Activated CD4-positive, CD25-positive, alpha-beta regulatory T cell treated with anti-CD3 and anti-CD28 coated beads, Interleukin-2, amount 50 U/mL, for 16 hours (primary cell): ENCODE measurements at places on chromosomes 11 and 22.

DNA sequence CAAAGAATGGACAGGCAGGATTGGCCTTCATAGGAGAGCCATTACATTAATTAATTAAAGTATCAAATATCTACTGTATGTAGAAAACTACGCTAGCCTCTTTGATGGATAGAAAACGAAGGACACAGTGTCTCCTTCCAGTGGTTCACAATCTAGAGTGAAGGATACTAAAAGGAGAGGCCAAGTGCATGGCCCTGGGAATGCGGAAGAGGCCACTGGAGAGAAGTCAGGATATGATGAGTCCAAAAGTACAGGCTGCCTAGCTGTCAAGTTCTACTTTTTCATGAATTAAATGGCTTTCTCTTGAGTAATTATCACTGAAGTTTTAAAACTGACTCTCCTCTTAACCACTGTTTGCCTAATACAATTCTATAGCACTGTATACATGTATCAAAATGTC is 41.9 kb downstream of the ATG16L2 start:
- DNase-seq = no peak

GRCh38 chr11:61784506-61784805 is 7.9 kb downstream of the TMEM258 start:
- no peak for DNase-seq

GRCh38 chr22:18057568-18058209 is 20.1 kb upstream of the PEX26 start:
- no peak for DNase-seq

DNA sequence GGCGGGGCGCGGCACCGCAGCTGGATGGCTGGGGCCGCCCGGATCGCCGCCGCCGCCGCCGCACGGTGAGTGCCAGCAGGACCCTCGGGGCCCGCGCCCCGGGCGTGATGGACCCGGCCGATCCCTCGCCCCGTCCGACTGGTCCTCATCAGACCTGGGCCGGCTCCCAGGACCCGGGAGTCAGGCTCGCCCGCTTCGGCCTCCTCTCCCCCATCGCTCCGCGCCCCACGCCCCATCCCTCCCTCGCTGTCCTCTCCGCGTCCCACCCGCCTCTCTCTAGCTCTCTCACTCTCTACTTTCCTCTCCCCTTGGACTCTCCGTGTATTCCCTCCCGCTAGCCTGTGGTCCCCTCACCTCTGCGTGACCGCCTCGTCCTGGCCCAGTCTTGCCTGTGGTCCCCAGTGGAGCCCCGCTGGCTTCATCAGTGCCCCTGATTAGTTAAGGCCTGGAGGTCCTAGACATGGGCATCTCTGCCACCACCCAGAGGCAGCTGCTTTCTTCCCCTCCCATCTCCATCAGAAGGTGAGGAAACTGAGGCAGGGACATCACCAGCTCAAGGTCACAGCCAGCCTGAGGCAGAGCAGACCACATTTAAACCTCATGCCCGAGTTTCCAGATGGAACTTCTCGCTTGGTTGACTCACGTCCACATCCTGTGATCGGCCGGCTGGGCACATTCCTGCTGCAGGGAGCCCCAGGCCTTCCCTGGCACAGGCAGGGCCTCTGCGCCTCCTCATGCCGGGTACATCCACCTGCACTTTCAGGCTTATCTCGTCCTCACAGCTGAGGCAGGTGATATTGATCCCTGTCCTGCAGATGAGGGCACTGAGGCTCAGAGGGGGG is 429 bp downstream of the SLC39A13 start:
- DNase-seq = no peak

GRCh38 chr11:864898-865297 is 22.2 kb downstream of the TSPAN4 start:
- no peak for DNase-seq

- DNase-seq = no peak
These were observed 220.4 kb upstream of the RAG2 start for GRCh38 chr11:36818410-36818809.

- DNase-seq = no peak
These were observed 282.5 kb downstream of the KCNA4 start for GRCh38 chr11:29734287-29734686.

DNA sequence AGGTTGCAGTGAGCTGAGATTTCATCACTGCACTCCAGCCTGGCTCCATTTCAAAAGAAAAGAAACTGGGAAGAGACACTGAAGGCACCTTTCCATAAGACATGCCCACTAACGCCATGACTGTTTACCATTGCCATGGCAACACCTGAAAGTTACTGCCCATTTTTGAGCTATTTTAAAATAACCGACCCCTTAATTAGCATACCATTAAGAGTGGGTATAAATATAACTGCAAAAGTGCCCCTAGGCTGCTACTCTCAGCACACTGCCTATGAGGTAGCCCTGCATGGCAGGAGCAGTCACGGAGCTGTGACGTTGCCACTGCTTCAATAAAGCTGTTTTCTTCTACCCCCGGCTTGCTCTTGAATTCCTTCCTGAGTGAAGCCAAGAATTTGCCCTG is 9.9 kb upstream of the RNASEH2C start:
- DNase-seq = no peak

DNA sequence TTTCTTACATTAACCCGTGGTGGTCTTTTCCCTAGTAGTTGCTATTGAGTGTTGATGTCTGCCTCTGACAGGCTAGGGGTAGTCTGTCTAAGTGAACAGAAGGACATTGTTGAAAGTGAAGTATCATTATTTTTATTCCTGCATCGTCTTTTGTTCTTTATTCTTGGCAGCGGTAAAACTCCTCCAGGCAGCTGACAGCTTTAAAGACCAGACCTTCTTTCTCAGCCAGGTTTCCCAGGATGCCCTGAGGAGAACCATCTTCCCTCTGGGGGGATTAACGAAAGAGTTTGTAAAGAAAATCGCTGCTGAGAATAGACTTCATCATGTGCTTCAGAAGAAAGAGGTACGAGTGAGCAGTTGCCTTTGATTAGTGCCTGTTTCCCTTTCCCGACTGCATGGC is 14.6 kb downstream of the TRMU start:
- no peak for DNase-seq

- no peak for DNase-seq
These were observed 2.4 kb upstream of the SYT8 start for GRCh38 chr11:1832211-1832919.

DNA sequence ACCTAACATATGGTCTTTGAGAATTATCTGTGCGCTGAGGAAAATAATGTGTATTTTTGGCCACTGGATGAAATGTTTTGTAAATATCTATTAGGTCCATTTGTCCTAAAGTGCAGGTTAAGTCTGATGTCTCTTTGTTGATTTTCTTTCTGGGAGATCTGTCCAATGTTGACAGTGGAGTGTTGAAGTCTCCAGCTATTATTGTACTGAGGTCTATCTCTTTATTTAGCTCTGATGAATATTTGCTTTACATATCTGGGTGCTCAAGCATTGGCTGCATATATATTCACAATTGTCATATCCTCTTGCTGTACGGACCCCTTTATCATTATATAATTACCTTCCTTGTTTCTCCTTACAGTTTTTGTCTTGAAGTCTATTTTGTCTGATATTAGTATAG is 833.8 kb downstream of the DLG2 start:
- DNase-seq = no peak

DNA sequence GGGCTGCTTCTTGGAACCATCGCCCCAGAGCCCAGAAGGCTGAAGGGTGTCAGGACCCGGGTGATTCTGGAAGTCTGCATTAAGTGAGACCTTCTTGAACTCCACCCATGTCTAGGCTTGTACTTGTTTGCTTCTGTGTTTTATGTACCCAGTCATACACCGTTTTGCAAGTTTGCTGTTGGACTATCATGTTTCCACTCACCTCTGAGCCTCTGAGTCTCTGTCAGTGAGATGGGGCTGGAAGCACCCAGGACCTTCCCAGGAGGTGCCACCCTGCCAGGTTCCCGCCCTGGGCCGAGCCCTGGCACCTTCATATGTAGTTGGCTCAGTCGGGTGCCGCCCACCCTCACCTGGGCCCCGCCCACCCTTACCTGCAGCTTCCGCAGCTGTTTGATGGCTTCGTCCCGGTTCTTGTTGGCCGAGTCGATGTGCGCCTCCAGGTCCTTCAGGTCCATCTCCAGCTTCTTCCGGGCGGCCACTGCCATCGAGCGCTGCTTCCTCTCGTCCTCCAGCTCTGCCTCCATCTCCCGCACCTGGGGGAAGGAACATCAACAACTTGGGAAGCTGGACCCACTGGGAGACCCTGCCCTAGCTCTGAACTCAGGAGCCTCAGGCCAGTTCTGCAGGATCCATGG is 35.1 kb downstream of the APOL1 start:
- DNase-seq = no peak

DNA sequence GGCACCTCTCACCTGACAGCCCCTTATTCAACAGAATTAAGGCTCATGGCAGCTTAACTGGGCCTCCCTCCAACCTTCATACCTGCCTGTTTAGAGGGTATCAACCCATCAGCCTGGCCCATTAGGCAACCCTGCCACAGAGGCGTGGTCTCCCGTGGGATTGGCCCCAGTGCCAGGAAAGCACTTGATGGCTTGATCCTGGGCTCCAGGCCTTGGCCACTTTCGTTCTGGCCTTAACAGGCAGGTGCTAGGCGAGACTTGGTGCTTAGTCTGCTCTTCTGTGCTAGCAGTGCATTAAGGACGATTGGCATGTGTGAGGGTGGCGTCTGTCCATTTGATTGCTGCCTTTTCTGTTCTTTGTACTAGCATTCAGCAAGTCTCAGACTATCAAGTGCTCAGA is 75.2 kb downstream of the CABIN1 start:
- no peak for DNase-seq

- no peak for DNase-seq
These were observed 39.2 kb downstream of the KMT5B start for GRCh38 chr11:68173926-68174325.

DNA sequence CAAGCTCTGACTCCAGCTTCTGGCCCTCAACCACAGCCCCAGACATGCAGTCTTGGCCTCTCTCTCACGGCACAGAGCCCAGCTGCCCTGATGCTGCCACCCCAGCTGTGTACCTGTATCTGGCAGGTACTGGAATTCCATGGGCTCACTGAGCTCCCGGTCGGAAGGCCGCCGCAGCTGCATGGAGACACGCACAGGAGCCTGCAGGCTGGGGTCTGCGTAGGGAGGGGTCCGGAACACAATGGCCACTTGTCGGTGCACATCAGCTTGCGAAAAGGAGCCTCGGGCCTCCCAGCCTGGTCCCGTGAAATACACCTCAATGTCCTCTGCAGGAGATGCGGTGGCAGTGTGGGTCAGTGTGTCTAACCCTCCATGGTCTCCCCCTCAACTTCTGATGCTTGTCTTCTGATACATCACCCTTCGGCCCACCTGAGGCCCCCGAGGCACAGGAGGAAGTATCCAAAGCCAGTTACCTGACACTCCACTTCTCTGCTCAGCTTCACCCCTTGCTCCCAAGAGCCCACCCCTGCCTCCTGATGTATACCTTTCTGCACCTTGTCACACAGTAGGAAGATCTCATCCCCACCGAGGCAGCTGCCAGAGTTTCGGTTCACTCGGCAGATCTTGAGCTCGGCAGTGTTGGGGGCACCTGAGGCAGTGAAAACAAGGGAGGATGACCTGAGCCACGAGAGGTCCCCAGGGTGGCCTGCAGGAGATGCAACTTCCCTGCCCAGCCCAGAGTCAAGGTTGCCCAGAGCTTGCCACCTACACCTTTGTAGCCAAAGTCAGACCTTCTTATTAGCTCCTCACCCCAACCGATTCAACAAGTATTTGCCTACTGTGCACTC is 4.3 kb downstream of the RELA start:
- DNase-seq = no peak

- DNase-seq = no peak
These were observed 51.7 kb downstream of the RAB30 start for GRCh38 chr11:83019888-83020579.

DNA sequence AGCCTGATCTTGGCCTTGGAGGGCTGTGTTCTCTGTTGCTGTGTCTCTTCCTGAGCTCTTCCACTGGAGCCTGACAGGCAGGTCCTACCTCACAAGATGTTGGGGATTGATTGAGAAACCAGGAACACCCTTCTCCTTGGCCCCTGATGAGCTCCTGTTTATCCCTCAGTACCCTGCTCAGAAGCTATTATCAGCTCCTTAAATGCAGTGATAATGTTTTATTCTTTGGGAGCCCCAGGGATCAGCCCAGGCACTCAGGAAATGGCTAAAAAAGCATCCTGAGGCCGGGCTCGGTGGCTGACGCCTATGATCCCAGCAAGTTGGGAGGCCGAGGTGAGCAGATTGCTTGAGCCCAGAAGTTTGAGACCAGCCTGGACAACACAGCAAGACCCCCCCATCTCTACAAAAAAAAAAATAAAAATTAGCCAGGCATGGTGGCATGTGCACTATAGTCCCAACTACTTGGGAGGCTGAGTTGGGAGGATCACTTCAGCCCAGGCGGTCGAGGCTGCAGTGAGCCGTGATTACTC is 4.9 kb upstream of the PHLDA2 start:
- DNase-seq = no peak

GRCh38 chr22:36729321-36729720 is 25.8 kb upstream of the CACNG2 start:
- no peak for DNase-seq

DNA sequence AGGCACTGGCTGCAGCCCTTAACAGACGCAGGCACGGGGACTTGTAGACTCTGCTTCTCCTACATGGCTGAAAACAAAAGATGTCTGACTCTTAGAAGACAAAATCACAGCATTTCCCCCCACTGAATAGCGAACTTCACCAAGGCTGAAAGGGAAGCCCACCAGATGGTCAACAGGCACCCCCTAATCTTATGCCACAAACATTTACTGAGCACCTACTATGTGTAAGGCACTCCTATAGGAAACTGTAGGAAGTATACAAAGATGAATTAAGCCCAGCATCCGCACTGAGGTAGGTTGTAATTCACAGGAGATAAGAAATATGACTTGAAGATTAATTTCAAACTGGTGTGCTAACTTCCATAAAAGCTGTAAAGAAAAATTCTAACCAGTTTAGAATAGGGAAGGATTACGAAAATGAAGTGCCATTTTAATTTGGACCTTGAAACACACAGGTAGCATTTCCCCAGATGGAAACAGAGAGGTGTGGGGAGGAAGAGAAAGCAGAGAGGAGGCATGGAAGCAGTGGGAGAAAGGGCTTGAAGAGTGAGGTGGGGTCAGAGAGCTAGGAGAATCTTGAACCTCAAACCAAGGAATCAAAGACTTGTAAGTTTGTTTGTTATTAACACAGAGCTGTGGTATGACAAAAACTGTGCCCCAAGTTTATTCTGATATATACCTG is 38.1 kb downstream of the NUMA1 start:
- no peak for DNase-seq

GRCh38 chr22:49429066-49429465 is 398.6 kb downstream of the BRD1 start:
- no peak for DNase-seq

DNA sequence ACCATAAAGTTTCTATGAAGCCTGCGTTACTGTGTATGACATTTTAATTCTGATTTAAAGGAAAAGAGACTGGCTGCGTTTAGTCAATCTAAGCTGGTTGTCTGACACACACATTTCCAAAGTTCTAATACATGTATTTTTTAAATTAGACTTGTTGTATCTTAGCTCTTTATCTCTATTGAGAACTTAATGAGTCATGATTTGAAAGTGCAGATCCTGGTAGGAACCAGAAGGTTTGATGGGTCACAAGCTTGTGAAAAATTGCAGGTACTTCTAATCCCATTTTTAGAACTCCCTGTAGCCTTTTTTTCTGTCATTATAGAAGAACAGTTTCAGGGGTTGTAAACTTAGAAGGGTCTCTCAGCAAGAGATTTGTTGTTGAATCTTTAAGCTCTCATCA is 210.3 kb downstream of the DDX10 start:
- no peak for DNase-seq
